ENCODE measurements at places on chromosomes 4 and X.

DNA sequence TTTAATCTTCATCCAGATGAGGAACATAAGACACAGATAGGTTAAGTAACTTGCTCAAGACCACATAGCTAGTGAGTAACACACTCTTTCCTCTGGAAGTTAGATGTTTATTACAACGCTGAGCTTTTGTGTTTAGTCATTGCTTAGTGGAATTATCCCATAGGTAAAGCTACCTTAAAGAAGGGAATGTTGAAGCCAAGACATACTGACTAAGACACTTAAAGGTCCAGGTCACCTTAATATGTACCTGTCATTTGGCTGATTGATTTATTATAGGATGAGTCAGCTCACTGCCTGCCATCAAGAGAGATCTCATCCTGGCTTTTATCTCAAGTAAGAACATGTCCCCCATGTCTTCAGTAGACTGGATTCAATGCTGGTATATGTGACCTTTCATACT is 53.4 kb downstream of the KDR start:
- DNase-seq, result no peak

DNA sequence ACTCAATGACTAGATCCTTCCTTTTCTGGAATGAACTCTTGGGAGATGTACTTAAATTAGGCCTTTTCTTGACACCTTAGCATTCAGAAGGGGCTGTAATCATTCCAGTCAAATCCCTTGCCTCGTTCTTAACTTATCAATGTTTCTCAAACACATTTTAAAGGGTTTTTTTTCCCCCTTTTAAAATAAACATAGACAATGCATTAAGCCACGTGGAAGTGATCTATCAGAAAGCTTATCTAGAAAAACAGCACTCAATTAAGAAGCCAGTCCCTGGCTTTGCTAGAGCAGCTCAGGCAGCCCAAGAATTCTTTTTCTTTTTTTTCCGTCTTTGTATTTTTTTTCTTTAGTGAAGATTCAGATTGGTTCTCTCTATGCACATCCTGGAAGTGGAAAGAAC is 118.2 kb downstream of the PCDH7 start:
- DNase-seq, result no peak

DNA sequence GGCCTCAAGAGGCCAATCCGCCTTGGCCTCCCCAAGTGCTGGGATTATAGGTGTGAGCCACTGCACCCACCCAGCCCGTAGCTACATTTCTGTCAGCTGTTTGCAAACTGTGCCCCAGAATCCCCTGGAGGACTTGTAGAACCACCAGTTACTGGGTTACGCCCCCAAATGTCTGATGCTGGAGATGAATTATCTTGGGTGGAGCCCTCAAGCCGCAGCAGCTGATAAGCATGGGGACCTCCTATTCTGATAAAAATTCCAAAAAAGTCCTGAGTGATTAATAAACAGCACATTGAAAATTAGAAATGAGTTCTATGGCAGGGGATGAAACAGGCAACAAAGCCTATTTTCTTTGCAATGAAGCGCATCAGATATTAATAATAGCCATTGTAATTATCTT is 105.0 kb downstream of the PTTG2 start:
- no peak for DNase-seq

DNA sequence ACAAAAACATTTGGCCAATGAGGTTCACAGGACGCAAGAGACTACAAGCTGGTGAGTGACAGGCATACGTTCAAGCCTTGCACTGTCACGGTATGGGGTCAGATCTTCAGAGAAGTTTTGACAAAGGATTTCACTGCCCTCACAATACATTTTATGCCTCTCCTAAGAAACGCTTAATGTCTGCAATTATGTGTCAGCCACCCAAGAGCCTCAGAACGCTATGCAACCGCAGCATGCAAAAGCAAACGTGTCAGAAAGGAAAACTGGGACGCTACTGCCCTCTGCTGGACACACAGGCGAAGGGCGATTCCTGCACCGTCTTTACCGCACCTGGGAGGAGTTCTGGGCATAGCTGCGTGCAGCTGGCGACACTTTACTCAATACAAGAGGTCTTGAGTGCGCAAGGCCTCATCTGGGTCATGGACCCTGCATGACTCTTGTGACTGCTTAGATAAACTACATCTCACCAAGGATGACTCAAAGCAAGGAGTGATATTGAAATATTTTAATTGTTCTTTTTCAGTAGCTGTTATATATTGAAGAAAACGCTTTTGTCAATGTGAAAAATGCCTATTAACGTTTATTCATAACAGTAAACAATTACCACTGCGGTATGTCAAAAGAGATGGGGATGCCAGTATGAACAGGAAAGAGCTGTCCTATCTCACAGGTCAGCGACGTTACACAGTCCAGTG is 147.6 kb upstream of the FRG1 start:
- no peak for DNase-seq

DNA sequence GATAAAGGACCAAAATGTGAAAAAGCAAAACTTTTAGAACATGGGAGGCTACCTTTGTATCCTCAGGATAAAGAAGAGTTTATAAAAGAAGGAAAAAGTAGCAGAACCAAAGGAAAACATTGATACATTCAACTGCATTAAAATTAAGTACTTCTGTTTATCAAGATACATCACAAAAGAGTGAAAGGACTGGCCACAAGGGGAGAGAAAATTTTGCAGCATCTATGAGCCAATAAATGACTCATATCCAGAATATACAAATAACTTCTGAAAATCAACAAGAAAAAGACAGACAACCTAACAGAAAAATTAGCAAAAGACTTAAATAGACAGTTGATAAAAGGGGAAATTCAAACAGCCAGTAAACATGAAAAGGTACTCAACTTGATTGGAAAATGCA is 177.1 kb downstream of the RBMX2 start:
- no peak for DNase-seq
